ENCODE measurements at places on chromosomes 1 and 21.

GRCh38 chr1:214044438-214045214 is 56.9 kb downstream of the PROX1 start:
- no peak for DNase-seq

DNA sequence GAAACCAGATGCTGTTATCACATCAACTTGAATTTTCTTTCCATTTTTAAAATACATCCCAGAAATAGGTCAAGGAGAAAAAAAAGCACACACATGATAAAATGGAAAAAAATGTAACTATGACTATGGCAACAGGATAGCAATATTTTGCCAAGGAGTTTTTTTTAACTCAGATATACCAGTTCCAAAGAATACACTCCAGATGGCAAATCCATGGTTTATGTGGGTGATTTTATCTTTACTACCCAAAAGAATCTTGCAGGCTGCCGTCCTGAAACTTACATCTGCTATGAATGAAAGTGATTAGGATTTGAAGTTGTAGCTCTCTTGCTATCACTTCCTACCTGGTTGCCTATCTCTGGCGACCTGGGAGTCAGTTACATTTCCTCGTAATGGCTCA is 91.0 kb upstream of the PLPPR4 start:
- DNase-seq = no peak

DNA sequence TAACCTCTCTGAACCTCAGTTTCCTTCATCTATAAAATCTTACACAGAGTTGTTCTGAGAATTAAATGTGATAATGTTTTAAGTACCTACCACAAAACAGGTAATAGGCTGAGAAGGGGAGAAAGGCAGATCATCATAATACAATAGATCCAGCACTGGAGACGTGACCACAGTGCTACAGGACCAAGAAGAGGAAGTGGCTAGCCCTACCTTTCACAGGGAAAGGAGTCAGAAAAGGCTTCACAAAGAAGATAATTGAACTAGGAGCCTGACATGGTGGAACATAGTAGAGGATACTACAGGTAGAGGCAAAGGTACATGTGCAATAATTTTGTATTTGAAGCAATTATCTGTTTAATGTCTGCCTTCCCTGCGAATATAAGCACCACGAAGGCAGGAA is 45.1 kb downstream of the ERI3 start:
- DNase-seq = no peak

- peak; percentile 26 for DNase-seq
Observed at GRCh38 chr21:35020902-35021301, 28.2 kb downstream of the RUNX1 start.

GRCh38 chr1:33188572-33189275 is 6.9 kb upstream of the TRIM62 start:
- peak; percentile 42 for DNase-seq

- no peak for DNase-seq
Observed at GRCh38 chr21:43328185-43328957, 98.6 kb downstream of the SIK1 start.

- DNase-seq = peak; percentile 6
Observed at GRCh38 chr1:184806296-184806721, 51.7 kb upstream of the EDEM3 start.

DNA sequence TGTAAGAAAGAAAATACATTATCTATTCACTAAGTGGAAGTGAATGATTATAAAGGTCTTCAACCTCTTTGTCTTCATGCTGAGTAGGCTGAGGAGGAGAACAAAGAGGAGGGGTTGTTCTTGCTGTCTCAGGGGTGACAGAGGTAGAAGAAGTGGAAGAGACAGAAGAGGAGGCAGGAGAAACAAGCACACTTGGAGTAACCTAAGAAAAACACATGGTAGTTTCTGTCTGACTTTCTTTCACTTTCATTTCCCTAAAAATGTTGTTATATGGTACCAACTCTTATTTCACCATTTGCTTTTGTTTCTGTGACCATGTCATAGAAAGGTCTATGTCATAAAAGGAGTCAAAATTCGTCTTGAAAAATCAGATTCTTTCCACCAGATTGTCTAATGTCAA is 696.6 kb upstream of the BRINP3 start:
- no peak for DNase-seq

GRCh38 chr21:32930673-32931072 is 95.1 kb upstream of the OLIG2 start:
- no peak for DNase-seq

- DNase-seq = peak; percentile 34
Observed at GRCh38 chr1:41282679-41283317, 40.7 kb upstream of the SCMH1 start.

GRCh38 chr1:201692555-201693394 is 136.2 kb upstream of the IPO9 start:
- DNase-seq = no peak

DNA sequence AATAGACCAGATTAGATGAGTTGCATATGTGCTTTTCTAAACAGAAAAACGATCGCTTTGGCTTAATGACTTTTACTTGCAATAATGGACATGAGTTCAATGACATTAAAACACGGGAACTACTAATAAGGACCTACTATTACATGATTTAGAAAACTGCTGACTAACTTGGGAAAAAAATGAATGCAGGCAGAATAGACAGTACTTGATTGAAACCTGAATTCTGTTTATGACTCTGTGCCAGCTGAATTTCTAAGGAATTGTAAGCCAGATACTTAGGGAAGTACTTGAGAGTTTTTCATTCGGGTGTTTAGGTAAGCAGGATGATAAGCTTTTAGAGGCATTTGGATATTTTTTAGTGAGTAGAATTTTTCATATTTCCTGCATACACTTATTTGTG is 12.0 kb downstream of the ADGRL2 start:
- peak; percentile 45 for DNase-seq
